Brain pericyte (primary cell): ENCODE measurements at places on chromosomes 7 and 10.

DNA sequence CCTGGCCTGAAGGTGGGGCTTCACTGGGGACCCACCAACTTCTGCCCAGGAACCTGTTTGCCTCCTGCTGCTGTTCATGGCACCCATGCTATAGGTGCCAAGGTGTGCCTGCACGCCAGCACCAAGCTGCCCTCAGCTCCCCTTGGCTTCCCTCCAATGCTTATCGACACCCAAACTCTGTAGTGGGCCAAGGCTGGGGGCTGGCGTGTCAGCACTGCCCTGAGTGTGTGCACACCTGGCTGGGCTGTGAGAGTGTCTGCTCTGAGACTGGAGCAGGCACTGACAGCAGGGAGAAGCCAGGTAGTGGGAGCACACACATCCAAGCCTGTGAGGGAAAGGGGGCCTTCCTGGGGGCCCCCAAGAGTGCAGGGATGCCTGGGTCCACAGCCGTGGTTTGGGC, 43.1 kb upstream of the TUBB8 start:
- DNase-seq: no peak

DNA sequence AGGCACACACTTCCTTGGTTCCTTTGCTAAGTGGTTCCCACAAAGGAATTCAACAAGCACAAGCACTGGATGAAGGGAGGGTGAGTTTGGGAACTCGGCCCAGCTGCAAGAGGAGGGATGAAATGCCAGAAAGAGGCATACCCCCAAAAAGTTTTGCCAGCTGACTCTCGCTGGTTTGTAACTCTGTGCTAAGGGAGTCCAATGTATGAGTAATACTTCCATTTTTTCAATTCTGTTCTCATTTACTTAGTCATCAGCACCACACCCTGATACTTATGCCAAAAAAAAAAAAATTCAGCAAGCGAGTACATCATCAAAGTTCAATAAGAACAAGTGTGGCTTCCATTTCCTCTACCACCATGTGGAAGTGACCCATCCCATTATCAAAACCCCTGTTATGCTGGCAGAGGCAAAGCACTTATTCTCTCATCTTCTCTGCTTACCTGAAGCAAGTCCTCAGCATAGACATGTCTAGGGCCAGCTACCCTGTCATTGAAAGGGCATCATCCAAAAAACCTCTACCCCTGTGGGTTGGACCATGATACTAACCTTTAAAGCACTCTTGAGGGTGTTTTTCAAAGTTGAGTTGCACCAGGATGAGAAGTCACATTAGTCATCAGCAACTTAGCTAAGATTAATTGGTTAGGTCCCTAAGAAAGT, 6.9 kb upstream of the HYCC1 start:
- no peak for DNase-seq

- no peak for DNase-seq
Observed at GRCh38 chr10:123567984-123568739, 98.0 kb upstream of the GPR26 start.

- DNase-seq: no peak
Observed at GRCh38 chr7:92336662-92337340, 91.0 kb downstream of the ANKIB1 start.

DNA sequence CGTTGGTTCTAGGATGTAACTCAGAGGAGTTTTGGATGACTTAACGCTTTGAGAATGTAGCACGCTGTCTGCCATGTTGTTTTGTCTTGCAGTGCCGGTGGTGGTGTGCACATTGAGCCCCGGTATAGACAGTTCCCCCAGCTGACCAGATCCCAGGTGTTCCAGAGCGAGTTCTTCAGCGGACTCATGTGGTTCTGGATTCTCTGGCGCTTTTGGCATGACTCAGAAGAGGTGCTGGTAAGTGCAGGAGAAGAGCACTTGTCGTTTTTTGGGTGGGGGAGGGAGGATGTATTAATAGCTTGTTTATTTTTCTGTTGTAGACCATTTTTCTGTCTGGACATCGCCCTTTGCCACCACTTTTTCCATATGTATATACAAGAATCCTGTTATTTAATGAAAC, 6.3 kb downstream of the NDUFB2 start:
- DNase-seq: no peak

DNA sequence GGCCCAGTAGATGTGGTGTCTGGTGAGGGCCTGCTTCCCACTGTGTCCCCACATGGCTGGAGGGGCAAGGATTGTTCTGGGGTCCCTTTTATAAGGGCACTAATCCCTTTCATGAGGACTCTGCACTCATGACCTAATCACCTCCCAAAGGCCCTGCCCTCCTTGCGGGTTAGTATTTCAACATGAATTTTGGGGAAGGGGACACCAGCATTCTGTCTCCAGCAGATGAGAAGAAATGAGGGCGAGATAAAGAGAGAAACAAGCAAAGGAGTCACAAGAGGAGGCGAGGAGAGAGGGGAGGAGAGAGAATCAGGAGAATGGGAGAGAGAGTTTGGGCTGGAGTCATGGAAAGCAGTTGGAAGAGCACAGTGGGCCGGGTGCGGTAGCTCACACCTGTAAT, 83.7 kb downstream of the C10orf105 start:
- no peak for DNase-seq

- DNase-seq: no peak
Observed at GRCh38 chr7:54967377-54967776, 51.4 kb upstream of the EGFR start.

- DNase-seq: peak; percentile 88
Observed at GRCh38 chr7:137943132-137943551, 58.7 kb downstream of the CREB3L2 start.

GRCh38 chr10:104556831-104557230, 84.3 kb upstream of the SORCS3 start:
- DNase-seq: no peak

GRCh38 chr7:196283-196682, 3.9 kb downstream of the FAM20C start:
- no peak for DNase-seq

DNA sequence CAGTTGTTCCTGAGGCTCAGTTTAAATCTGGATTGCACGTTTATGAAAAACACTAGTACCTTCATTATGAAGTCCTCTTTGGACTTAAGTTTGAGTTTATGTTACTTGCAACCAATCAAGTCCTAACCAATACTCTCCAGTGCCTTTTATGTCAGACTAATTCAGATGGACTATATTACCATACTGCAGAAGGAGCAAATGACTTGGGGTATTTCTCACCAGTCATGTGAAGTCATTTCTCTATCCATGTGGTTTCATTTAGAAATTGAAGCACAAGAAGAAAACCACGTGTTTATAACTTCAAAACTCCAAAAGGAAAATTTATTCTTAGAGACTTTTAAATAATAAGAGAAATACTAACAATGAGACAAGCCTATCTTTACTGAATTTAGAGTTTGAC, 201.6 kb downstream of the MBL2 start:
- DNase-seq: no peak

- no peak for DNase-seq
Observed at GRCh38 chr10:128047991-128048818, 78.0 kb downstream of the MKI67 start.

DNA sequence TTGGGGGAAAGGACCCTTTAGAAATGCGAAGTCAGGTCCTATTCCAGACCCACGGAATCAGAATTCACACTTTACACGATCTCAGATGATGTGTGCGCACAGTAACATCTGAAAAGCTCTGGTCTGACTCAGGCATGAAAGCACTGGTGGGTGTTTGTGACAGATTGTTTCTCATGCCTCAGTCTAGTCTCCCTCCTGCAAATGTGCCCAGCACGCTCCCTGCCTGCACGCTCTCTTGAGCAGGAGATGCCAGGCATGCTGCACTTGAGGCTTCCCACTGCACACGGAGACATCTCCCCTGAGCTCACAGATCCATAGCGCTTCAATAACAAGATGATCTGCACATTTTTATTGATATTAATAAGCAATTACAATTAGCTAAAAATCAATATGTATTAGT, 23.6 kb upstream of the ZNF37A start:
- DNase-seq: no peak

- DNase-seq: no peak
Observed at GRCh38 chr7:16417906-16418305, 3.4 kb downstream of the CRPPA start.

DNA sequence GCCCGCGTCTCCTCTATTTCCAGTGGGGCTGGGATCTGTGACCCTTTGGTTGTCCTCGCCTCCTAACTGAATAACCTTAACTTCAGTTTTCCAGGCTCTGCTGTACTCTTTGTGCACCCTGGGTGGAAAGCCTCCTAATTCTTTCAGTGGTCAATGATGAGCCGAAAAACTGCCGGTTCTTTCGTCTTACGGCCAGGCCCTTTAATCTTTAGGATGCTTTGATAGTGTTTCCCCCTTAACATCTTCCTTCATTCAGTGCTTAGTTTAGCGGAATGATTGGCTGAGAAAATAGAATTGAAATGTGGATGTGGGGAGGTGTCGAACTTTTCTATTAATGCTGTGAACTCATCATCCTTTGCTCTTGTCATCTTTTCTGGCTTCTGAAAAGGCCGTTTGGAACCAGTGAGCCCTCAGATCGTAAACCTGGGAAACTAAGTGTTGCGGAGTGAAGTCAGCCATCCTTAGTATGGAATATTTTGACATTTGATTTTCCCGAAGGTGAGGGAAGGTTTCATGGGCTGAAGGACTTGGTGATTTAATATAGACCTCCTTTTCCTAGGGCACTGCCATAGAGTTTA, 847 bp downstream of the GARS1 start:
- DNase-seq: no peak

- no peak for DNase-seq
Observed at GRCh38 chr7:10579561-10579960, 394.1 kb upstream of the PHF14 start.

GRCh38 chr7:87456247-87456646, 19.2 kb downstream of the ABCB4 start:
- no peak for DNase-seq

DNA sequence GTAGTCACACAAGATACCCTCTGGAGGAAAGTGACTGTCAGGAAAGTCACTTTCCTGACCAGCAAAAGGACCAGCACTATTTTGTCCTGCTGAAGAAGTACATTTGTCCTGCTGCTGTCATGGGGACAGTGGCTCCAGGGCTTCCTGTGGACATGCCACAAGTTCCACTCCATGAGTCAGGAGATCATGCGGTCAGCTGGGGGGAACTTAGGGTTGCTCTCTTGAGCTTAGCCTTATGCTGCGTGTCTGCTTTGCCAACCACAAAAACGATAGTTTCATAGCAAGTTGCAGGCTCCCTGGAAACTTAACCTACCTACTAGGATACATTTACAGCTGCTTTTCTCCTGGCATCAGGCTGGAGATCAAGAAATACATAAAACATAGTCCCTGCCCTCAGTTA, 19.8 kb upstream of the ALOX5 start:
- DNase-seq: no peak

GRCh38 chr10:23253780-23254179, 61.7 kb downstream of the PTF1A start:
- no peak for DNase-seq

DNA sequence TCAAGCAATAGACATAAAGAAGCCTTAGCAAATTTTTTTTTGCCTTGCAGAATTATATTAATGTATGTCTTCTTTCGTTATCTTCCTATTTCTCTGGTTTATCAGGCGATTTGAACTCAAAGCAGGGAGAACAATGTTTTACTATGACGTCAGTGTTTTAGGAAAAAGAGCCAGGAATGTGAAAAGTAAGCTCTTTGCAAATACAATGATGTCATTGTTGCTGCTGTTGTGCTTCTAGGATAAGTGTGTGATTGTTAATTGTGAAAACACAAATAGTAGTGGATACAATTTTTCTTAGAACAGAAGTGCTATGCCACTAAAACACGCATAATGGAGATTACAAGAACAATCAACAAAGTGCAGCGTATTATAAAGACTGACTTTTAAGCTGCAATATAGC, 9.5 kb upstream of the AUTS2 start:
- DNase-seq: no peak

GRCh38 chr7:136869991-136870865, 1.8 kb downstream of the CHRM2 start:
- DNase-seq: no peak

DNA sequence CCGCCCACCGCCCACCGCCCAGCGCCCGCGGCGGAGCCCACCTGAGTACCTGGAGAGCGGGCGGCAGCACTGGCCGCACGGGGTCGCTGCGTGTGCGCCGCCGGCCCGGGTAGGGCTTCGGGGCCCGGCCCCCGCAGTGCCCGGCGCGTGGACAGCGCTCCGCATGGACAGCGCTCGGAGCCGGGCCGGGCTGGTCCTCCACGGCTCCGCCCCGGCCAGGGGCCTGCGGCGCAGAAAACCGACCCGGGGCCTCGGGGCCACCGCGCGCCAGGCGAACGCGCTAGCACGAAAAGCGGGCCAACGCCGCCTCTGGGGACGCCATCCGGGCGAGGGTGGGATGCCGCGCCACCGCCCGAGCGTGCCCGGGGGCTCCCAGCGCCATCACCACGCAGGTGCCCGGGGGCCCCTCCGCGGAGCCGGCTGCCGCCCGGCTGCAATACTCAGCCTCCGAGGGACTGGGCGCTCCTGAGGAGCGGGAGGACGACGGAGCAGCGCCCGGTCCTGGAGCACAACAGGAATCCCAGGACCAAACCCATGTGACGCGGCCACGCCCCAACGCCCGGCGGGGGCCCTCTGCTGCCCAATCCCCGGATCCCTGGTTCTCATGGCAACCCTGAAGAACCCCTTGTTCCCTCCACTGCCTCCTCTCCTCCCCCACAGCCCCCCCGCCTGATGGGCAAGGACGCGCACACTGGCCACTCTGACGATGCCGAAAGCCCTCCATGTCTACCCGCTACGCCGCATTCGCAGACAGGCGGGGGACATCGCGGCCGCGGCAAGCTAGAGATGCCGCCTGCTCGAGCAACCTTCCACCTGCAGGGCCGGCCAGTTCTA, at the start of gene GRB10:
TSS of gene GRB10 (minus strand) at position 522 of the 834 bp plus-strand sequence. CDS start 50,574 bp downstream, outside the sequence.
- DNase-seq: no peak

- DNase-seq: no peak
Observed at GRCh38 chr10:124356701-124357560, 61.8 kb downstream of the OAT start.

DNA sequence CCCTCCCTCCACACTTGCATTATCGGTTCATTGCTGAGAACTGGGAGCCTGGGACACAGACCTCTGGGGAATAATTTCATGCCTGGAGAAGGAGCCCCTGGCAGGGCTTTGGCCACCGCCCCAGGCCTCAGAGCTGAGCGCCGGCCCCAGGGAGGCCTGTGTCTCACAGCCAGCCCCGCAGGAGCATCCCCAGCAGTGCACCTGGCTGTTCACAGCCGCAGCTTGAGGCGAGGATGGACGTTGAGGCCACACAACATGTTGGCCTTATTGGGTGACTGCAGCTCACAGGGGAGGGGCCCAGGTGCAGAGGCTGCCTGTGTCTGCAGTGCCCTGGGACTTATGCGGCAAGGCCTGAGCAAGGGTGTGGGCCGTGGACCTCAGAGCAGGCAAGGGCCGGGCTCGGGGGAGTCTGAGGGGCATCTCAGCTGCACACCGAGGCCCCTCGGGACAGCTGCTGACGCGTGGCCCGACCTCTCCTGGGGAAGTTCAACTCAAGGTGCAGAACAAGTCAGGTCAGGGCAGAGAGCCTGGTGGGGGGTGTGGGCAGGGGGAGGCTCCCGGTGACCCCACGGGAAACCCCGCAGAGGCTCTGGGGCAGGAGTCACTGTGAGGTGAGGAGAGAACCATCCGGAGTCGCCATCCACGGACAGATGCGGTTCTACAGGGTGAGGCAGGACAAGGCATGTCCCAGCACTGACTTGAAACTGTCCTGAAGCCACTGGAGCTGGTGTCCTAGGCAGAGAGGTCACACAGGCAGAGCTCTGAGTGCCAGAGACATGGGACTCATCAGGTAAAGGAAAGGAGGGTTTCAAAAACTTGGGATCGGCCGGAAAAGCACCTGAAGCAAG, 13.1 kb upstream of the UBE3C start:
- DNase-seq: no peak

- DNase-seq: no peak
Observed at GRCh38 chr10:96295475-96295874, 8.8 kb upstream of the DNTT start.

- no peak for DNase-seq
Observed at GRCh38 chr10:112363696-112364688, 9.9 kb upstream of the ACSL5 start.
